T-helper 2 cell treated with Interferon-gamma antibody and Interleukin-4, amounts not matched to agents 100 ng/mL and 5 ng/mL, for 36 hours (primary cell): ENCODE measurements at places on chromosomes 4 and X. TPM values are rescaled to one million over a fixed set of nuclear protein-coding genes. Genes with fewer than 3 reads are reported as not detected.

The NOA1 gene
- total RNA-seq: 17.7 and 18.4 TPM in 2 replicates

The RASGEF1B gene
- total RNA-seq: 0.57 and 1.1 TPM in 2 replicates

The PPP1R2C gene
- not detected in 2 replicates for total RNA-seq

The CTAG2 gene
- not detected in 2 replicates for total RNA-seq

The MAOA gene
- 19.6 and 20.8 TPM in 2 replicates for total RNA-seq

The RAB9B gene
- total RNA-seq: 0.48 and 0.98 TPM in 2 replicates

The IL3RA gene
- 18.1 and 18.4 TPM in 2 replicates for total RNA-seq

The CDS1 gene
- 0.05 TPM in 1 of 2 replicates, not detected in the other for total RNA-seq

The ARR3 gene
- not detected in 2 replicates for total RNA-seq

The TIGD4 gene
- 0.14 and 0.16 TPM in 2 replicates for total RNA-seq

The MEPE gene
- not detected in 2 replicates for total RNA-seq

The OPRPN gene
- not detected in 2 replicates for total RNA-seq

The CSAG3 gene
- 0.73 TPM in 1 of 2 replicates, not detected in the other for total RNA-seq

The MSX1 gene
- total RNA-seq: not detected in 2 replicates

The SH3D19 gene
- not detected in 2 replicates for total RNA-seq

The C4orf36 gene
- total RNA-seq: 0.30 TPM in 1 of 2 replicates, not detected in the other

The RAI2 gene
- 0.09 TPM in 1 of 2 replicates, not detected in the other for total RNA-seq

The FGB gene
- total RNA-seq: not detected in 2 replicates

The CSN1S1 gene
- total RNA-seq: not detected in 2 replicates

The SLITRK2 gene
- total RNA-seq: not detected in 2 replicates

The EDNRA gene
- not detected in 2 replicates for total RNA-seq

The XAGE3 gene
- not detected in 2 replicates for total RNA-seq

The ELMOD2 gene
- total RNA-seq: 13.3 and 15.9 TPM in 2 replicates

The SPANXA1 gene
- not detected in 2 replicates for total RNA-seq

The HSPA4L gene
- total RNA-seq: 0.80 and 1.4 TPM in 2 replicates

The TMEM31 gene
- not detected in 2 replicates for total RNA-seq

The NUP62CL gene
- total RNA-seq: 1.0 and 1.5 TPM in 2 replicates

The AIMP1 gene
- 49.8 and 50.8 TPM in 2 replicates for total RNA-seq

The TRMT10A gene
- total RNA-seq: 7.2 and 8.5 TPM in 2 replicates

The GPR78 gene
- total RNA-seq: not detected in 2 replicates

The PCYT1B gene
- 0.09 TPM in 1 of 2 replicates, not detected in the other for total RNA-seq
